Hematopoietic multipotent progenitor cell treated with erythropoietin and hydrocortisone succinate and interleukin-3 and kit ligand, for 8 days (in vitro differentiated cells): ENCODE measurements at places on chromosomes 11 and 22.

- no peak for DNase-seq
These were observed 3.2 kb downstream of the IFITM10 start for GRCh38 chr11:1746956-1747752.

DNA sequence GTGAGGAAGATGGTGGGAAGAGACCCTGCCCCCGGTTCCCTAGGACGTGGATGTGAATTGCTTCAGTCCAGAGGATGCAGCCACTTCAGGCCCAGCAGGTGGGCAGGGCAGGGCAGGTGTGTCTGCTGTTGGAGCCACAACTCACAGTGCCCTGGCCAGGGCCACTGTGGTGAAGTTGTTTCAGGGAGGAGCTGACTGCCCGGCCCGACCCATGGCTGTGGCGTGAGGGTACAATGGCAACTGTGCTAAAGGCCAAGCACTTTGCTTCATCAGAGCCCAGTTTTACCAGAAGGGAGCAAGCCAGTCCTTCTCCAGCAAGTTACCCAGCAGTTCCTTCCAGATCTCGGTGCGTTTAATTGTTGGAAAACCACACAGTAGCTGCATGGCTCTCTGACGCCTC lies 1174.4 kb downstream of the BRD1 start:
- no peak for DNase-seq

DNA sequence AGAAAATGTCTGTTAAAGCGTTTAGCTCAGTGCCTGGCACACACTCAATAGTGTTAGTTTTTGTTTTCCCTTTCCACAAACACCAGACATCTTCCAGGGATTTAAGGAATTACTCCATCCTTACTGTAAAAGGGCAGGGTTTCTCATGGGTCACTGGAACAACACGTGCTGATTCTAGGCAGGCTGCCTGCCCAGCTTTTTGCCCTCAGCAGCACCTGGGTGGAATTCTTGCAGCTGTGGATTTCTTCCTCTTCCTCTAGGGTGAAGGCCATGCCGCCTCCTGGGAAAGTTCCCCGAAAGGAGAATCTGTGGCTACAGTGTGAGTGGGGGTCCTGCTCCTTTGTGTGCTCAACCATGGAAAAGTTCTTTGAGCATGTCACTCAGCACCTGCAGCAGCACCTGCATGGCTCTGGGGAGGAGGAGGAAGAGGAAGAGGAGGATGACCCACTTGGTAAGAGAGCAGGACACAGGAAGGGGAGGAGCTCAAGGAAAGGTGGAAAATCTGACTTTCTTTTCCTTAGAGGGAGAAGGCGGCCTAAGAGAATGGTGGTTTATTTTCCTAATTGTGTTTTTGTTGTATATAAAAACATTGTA lies 5.4 kb downstream of the HINFP start:
- DNase-seq, result no peak

GRCh38 chr11:37450613-37451012 lies 852.6 kb upstream of the RAG2 start:
- DNase-seq, result peak; percentile 16

- DNase-seq, result no peak
These were observed 132.9 kb downstream of the CHST1 start for GRCh38 chr11:45532546-45532945.

DNA sequence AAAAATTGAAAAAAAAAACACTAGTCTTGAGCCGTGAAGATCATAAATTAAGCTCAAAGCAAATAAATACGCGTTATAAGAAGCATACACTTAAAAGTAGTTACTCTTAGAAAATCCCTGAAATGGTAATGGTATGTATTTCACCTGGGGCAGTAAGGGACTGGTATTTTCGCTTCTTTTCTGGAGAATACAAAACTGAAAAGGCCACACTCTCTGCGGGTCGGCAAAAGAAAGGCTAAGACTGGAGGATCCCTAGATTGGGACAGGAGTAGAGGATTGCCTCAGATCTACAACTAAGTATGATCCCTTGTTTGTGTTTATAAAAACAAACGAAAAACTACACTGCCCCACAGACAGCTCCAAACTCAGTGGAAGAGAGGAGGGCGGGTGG lies 617 bp downstream of the TSG101 start:
- no peak for DNase-seq

GRCh38 chr11:45982656-45983470 lies 60.4 kb downstream of the LARGE2 start:
- peak; percentile 61 for DNase-seq

- DNase-seq, result no peak
These were observed 61.8 kb upstream of the FAR1 start for GRCh38 chr11:13606701-13607100.

GRCh38 chr22:22099833-22100812 lies 117.5 kb upstream of the TOP3B start:
- DNase-seq, result peak; percentile 5

GRCh38 chr11:115627666-115628460 lies 123.6 kb upstream of the CADM1 start:
- DNase-seq, result no peak

DNA sequence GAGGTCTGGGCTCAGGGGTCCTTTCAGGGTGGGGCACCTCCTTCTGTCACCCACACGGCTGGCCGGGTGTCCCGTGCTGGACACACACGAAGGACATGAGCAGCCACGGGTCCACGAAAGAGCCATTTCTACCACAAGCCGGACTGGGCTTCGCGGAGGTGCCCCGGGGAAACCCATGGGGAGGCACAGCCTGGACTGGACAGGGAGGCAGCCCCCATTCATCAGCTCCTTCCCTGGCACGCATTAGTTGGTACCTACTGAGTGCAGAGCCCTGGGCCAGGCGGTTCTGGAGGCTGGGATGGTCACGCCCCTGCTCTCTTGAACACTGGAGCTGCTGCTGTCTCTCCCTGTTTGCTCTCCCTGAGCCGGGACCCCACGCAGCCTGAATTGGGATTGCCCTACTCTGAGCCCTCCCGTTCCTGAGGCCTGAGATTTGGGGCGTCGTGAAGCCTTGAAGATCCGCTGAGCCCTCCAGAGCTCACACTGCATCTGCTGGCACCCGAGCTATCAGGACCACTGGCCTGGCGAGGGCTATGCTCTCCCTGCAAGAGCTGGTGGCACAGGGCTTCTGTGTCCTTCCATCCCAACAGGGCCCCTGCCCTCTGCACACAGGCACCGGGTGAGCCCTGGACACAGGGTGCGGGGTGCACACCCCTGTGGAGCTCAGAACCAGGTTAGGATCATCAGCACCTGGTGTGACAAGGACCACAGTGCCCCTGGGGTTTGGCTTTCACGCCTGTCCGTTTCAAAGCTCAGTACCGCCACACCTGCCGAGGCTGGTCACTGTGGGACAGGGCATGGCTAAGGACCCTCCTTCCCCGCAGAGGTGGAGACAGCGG lies 84.6 kb downstream of the MYEOV start:
- no peak for DNase-seq

GRCh38 chr22:27262361-27262760 lies 539.2 kb downstream of the MN1 start:
- no peak for DNase-seq

- no peak for DNase-seq
These were observed 66.2 kb upstream of the ZC3H12C start for GRCh38 chr11:110026858-110027626.

DNA sequence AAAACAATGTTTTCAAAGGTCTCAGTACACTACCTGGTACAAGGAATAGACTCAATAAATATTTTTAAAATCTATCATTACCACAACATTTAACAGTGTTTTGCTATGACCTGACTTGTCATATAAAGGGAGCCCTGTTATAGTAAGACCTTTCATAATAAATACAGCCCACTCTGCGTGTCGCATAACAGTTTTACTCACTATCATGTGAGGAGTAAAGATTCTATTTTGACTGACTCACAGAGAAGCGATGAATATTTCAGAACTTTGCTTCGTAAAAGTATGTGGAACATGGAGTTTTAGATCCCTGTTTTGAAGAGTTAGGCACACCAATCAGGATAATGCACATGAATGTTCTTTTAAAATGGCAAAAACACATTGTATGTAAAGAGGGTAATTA lies 531.2 kb downstream of the KCNA4 start:
- DNase-seq, result no peak

- no peak for DNase-seq
These were observed 2085.4 kb upstream of the RAG2 start for GRCh38 chr11:38683484-38683883.

- DNase-seq, result no peak
These were observed 1.9 kb downstream of the MMP8 start for GRCh38 chr11:102722821-102723220.

DNA sequence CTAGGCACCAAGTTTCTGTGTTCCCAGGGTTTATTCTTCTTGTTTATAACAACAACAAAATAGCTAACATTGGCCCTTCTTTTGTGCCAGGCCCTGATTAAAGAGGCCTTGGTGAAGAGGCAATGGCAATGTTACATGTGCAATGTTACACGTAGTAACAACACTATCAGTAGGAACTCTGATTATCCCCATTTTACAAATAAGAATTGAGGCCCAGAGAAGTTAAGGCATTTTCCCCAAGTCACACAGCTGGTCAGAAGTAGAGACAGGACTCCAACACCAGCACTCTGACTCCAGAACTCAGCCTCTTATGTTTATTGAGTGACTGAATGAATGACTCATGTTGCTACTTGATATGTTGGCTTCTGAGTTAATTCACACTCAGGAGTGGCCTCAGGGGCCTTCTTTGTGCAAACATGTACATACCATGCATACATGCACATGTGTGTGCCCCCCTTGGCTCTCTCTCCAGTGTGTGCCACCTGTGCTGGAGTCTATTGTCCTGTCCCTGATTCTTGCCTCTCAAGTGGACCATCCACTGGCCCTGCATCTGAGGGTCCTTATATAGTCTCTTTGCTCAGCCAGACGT lies 98.4 kb downstream of the TP53I11 start:
- DNase-seq, result no peak

- no peak for DNase-seq
These were observed 62.7 kb upstream of the HORMAD2 start for GRCh38 chr22:30017375-30018223.

- DNase-seq, result peak; percentile 12
These were observed 380 bp downstream of the C11orf96 start for GRCh38 chr11:43942662-43943371.

- DNase-seq, result no peak
These were observed 23.7 kb downstream of the TMPRSS13 start for GRCh38 chr11:117905524-117905923.

- peak; percentile 68 for DNase-seq
These were observed 416 bp upstream of the GAB2 start for GRCh38 chr11:78417888-78418583.

DNA sequence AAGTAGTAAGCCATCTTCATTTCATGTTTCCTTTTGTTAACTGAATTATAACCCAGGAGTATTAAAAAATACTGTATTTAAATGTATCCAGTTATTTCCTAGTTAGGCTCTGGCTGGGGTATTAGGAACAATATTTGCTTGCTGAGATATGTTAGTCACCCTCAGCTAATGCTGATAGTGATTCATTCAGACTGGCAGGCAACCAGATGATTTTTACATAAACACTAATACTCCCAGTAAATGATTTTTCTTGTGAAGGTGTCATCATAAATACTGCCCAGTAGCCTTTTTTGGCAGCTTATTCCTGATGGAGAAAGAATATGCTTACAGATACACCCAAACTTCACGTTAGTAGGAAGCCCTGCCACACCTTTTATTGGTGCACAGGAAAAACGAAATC lies 8.1 kb downstream of the YWHAH start:
- DNase-seq, result no peak

GRCh38 chr11:47514825-47515647 lies 37.9 kb downstream of the CELF1 start:
- DNase-seq, result peak; percentile 70

- no peak for DNase-seq
These were observed 1.2 kb downstream of the DGCR2 start for GRCh38 chr22:19120829-19121630.

- DNase-seq, result no peak
These were observed 105.3 kb upstream of the E2F8 start for GRCh38 chr11:19345848-19346681.

DNA sequence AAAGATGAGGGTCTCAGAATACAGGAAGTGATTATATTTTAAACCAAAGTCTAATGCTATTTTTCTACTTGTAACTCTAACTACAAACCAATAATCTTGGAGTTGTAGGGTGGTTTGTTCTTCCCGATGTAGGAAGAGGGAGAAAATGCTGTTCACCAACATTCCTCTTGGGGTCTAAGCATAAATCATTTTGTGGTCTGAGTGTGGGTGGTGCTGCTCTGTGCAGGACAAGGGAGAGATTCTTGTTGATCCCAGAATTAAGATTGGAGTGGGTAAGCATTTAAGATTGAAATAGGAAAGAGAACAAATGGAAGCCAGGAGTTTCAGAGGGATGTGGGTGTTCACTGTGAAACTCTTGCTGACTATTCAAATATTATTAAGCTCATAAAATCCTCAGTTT lies 38.6 kb upstream of the MMP13 start:
- DNase-seq, result no peak

GRCh38 chr11:77770629-77771028 lies 49.9 kb downstream of the RSF1 start:
- no peak for DNase-seq

GRCh38 chr11:34970480-34970879 lies 54.1 kb downstream of the PDHX start:
- no peak for DNase-seq

GRCh38 chr11:111186308-111186915 lies 59.1 kb upstream of the POU2AF2 start:
- no peak for DNase-seq

- DNase-seq, result peak; percentile 81
These were observed 2.1 kb downstream of the KMT2A start for GRCh38 chr11:118438314-118438931.

GRCh38 chr11:45399166-45399565 lies 113.0 kb upstream of the SYT13 start:
- DNase-seq, result no peak

DNA sequence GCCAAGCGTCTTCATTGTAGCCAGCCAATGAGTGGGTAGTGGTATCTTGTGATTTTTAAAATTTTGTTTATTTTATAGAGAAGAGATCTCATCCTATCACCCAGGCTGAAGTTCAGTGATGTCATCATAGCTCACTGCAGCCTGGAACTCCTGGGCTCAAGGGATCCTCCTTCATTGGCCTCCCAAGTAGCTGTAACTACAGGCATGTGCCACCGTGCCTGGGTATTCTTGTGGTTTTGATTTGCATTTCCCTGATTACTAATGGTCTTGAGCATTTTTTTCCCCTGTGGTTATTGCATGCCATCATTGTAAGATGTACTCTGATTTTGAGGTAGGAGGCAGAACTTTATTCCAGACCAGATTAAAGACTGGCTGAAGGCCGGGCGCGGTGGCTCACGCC lies 2.4 kb upstream of the DENND6B start:
- peak; percentile 14 for DNase-seq

GRCh38 chr11:126164781-126165180 lies 46.7 kb downstream of the RPUSD4 start:
- no peak for DNase-seq

GRCh38 chr11:65774525-65775306 lies 6.1 kb downstream of the AP5B1 start:
- no peak for DNase-seq

GRCh38 chr11:91860661-91861060 lies 364.0 kb upstream of the FAT3 start:
- DNase-seq, result no peak

DNA sequence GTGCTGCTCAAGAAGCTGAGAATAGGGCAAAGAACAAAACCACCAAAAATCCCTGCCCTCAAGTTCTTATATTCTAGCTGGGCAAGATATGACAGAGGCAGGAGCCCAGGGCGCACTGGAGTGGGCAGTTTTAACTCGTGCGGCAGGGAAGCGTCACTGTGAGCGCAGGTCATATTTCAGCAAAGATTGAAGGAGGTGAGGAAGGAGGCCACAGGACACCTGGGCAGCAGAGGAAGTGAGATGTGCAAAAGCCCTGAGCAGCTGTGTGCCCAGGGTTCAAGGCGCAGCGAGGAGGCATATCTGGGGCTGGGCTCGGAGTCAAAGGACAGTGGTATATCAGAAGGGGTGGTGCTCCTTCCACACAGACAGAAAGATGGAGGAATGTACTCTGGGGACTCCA lies 13.5 kb downstream of the KCNC1 start:
- DNase-seq, result no peak
